ENCODE measurements at places on chromosomes 11 and 22. TPM values are rescaled to one million over a fixed set of nuclear protein-coding genes. Genes with fewer than 3 reads are reported as not detected.
A peak's percentile ranks its signal among the peaks of the same experiment; 100 is the strongest.

- no peak overlapping the region for H3K4me3 ChIP-seq
- DNase-seq: no peak
- H3K27ac ChIP-seq: no peak overlapping the region
- H3K4me1 ChIP-seq: no peaks in the 10 kb centered on the region
- no peaks in the 10 kb centered on the region for H3K36me3 ChIP-seq
Measured at GRCh38 chr22:49033616-49034015, 794.1 kb downstream of the BRD1 start.

GRCh38 chr22:33757802-33758483, 162.3 kb downstream of the LARGE1 start:
- no peak overlapping the region for H3K27ac ChIP-seq
- no peaks in the 10 kb centered on the region for H3K4me1 ChIP-seq
- H3K27me3 ChIP-seq: peaks cover 5% of the 10 kb centered on the region
- H3K4me3 ChIP-seq: no peak overlapping the region
- H3K36me3 ChIP-seq: no peaks in the 10 kb centered on the region

DNA sequence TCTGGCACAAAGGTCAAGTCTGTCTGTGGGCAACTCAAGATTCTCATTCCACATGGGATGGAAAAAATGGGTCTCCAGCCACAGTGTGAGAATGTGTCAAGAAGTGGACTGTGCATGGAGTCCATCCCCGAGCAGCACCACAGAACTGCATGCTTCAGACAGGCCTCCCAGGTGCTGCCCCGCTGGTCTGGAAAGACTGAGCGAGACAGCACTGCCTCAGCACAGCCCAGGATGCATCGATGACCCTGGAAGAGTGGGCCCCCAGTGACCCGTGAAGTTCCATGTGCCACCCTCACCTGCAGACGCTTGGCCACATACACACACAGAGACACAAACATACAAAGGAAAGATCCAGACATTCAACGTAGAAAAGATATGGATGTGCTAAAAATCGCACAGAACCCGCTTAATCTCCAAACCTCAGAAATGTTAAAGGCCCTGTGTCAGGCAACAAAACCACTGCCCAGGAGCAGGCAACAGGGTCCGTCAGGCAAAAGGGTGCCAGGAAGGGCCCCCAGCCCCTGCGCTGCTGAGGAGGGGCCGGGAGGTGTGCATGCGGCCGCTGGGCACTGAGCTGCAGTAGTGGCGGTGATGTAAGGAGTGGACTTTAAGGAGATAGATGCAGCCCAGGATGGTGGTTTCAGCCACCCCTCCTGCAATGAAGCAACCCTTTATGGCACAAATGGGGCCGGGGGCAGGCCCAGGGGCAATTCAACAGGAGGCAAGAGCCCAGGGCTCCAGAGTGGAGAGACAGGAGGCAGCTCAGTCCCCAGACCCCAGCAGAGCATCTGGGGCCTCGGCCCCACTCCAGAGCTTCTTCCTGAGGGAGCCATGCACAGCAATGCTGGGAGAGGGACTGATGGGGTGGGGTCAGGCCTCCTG, 84.7 kb downstream of the DGCR2 start:
- no peaks in the 10 kb centered on the region for H3K36me3 ChIP-seq
- DNase-seq: no peak
- no peaks in the 10 kb centered on the region for H3K4me1 ChIP-seq

DNA sequence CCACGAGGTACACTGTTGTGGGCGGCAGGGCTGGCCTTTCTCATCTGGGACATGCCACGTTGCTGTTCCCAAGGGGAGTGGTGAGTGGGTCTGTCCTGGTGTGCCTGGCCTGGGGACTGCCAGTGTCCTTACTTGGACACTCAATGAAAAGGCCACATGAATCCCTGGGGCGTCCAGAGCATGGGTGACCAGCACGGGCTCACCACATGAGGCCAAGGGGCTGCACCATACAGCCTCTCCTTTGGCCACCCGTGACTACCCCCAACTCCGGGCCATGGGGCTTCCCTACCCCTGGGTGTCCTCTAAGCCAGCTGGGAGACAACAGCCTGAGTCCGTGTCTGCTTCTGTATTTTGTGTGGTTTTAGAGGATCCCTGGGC, 20.2 kb upstream of the TXNRD2 start:
- H3K36me3 ChIP-seq: no peaks in the 10 kb centered on the region
- 0 out of 2 replicates have a peak overlapping the region, but pooled peaks have one; percentile 9 for H3K27ac ChIP-seq
- peaks cover 15% of the 10 kb centered on the region for H3K4me1 ChIP-seq
- no peak for DNase-seq
- no peaks in the 10 kb centered on the region for H3K27me3 ChIP-seq

- no peak overlapping the region for H3K4me3 ChIP-seq
- no peaks in the 10 kb centered on the region for H3K27me3 ChIP-seq
- H3K4me1 ChIP-seq: peaks cover 6% of the 10 kb centered on the region
- no peak for DNase-seq
Measured at GRCh38 chr22:36928196-36928595, 14.8 kb downstream of the CSF2RB start.

DNA sequence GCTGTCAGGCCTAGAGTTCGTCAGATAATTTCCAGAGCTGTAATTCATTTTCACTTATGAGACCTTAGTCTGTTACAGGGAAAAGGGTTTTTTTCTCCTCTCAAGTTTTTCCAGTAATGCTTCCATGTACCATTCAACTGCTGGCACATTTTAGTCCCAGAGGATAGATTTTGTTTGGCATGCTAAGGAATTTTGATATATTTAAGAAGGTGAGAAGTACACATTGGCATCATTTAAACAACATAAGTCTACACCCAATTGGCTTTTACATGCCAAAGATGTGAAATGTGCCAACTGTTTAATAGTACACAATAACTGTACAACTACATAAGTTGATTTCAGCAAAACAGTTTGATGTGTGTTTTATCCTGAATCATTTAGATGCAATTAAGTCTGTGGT, 71.0 kb downstream of the PAX6 start:
- no peaks in the 10 kb centered on the region for H3K4me1 ChIP-seq
- no peak overlapping the region for H3K4me3 ChIP-seq
- H3K36me3 ChIP-seq: no peaks in the 10 kb centered on the region
- no peak for DNase-seq
- H3K27ac ChIP-seq: no peak overlapping the region
- H3K27me3 ChIP-seq: no peaks in the 10 kb centered on the region

The YPEL4 gene
- total RNA-seq: 0.48 TPM

DNA sequence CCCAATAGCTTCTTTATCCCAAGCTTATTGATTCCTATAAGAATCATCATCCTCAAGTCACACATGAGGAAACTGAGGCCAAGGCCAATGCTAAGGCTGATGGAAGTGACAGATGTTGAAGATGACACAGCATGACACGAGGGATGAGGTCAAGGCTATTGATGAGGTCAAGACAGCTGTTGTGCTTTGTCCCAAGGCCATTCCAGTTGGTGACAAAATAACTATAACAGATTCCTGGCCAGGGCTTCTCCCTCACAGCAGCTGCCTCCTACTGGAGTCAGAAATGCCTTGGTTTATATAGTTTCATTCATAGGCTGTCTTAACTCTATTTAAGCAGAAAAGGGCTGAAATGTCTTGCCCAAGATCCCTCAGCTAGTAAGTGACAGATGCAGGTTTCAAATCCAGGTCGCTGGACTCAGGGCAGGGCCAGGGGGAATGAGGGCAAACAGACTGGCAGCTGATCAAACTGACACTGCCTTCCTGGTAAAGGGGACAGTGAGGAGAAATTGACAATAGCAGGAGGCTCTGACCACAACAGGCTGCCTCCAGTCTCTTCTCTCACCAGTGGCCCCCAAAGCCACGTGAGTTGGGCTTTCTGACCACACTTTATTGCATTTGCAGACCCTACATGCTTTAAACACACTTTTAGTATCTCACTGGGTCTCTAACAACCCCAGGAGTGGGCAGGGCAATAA, 16.5 kb downstream of the MIF start:
- no peak overlapping the region for H3K27ac ChIP-seq
- DNase-seq: no peak
- no peaks in the 10 kb centered on the region for H3K36me3 ChIP-seq
- peaks cover 12% of the 10 kb centered on the region for H3K4me1 ChIP-seq
- H3K4me3 ChIP-seq: no peak overlapping the region
- no peaks in the 10 kb centered on the region for H3K27me3 ChIP-seq

DNA sequence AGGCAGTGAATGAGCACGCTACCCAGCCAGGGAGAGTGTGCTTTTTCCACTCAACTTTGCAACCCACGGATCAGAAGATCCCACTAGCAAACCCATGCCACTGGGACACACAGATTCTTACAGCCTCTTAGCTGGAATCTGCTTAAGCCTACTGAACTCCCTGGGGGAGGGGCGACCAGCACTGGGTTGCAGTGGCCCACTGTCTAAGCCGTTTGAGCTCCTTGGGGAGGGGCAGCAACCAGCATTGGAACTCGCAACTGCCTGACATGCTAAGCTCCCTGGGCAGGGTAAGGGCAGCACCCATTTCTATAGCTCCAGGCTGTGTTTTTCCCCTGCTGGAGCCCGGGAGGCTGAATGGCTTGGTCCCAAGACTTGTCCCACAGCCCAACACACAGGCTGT, 99.6 kb downstream of the FAM168A start:
- DNase-seq: no peak
- H3K4me3 ChIP-seq: no peak overlapping the region
- H3K36me3 ChIP-seq: no peaks in the 10 kb centered on the region
- H3K27ac ChIP-seq: no peak overlapping the region
- H3K27me3 ChIP-seq: no peaks in the 10 kb centered on the region

DNA sequence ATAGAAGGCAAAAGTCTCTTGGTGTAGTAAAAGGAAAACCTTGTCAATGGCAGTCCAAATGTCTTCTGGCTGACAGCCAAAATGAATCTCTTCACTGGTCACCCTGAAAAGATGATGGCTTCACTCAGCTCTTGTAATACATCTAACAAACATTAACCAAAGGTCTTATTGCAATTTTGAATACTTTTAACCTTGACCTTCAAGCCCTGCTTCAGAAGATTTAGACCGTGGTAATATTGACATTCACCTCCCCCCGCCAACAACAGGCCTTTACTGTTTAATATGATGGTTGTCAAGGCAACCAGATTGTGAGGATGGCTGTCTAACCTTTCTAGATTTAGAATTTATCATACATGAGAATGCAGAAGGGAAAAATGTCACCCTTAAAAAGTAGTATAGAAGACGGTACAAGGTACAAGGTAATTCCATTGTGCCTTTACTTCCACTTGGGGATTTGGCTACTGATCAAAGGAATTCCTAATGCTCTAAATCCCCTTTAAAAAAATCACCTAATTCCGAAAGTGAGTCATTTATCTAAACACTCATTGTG, 342.3 kb downstream of the LARGE1 start:
- H3K27ac ChIP-seq: no peak overlapping the region
- no peaks in the 10 kb centered on the region for H3K27me3 ChIP-seq
- H3K36me3 ChIP-seq: no peaks in the 10 kb centered on the region
- H3K4me1 ChIP-seq: no peaks in the 10 kb centered on the region

The INSC gene
- not detected for total RNA-seq
